Thyroid gland (tissue), 4 donors: ENCODE measurements at places on chromosomes 4 and X. TPM values are rescaled to one million over a fixed set of nuclear protein-coding genes. Genes with fewer than 3 reads are reported as not detected.

DNA sequence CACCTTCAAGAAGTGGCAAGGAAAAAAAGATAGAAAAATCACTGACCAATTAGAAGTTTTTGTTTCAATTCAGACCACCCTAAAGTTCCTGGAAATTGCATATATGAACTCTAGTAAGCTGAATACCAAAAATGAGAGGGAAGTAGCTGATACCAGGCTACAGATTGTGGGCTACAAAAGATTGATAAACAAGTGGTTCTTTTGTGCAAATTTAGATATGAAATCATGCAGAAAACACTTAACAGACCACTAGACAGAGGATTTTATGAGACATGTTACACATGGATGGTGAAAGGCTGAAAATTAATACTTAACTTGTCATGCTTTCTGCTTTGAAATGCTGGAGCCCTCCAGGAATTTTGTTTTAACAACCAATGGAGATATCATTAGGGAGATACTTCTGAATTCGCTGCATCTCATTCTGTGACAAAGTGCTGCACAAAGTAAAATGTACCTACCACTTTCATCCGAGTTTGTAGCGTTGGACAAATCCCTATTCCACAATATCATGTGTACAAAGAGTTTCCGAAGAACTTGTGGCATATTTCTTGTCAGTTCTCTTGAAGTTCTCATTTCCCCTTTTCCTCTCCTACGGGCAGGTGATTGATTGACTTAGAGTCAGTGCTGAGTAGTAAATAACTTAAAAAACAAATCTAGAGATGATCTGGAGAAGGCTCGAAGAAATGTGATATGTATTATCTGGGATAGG is 235.0 kb downstream of the PALLD start:
- no peak overlapping the region for H3K4me3 ChIP-seq
- H3K36me3 ChIP-seq, result no peaks in the 10 kb centered on the region
- H3K4me1 ChIP-seq, result peaks cover 45% of the 10 kb centered on the region
- H3K27me3 ChIP-seq, result no peaks in the 10 kb centered on the region
- H3K27ac ChIP-seq, result peak overlapping the region; percentile 48
- DNase-seq, result no peak

GRCh38 chr4:174099712-174100111 is 183.8 kb downstream of the FBXO8 start:
- no peaks in the 10 kb centered on the region for H3K36me3 ChIP-seq
- no peak overlapping the region for H3K27ac ChIP-seq
- no peak for DNase-seq
- H3K4me1 ChIP-seq, result no peaks in the 10 kb centered on the region

KLB gene
- total RNA-seq, result not detected

GRCh38 chrX:37378830-37379229 is 29.7 kb downstream of the PRRG1 start:
- no peaks in the 10 kb centered on the region for H3K27me3 ChIP-seq
- H3K36me3 ChIP-seq, result no peaks in the 10 kb centered on the region
- peaks cover 23% of the 10 kb centered on the region for H3K4me1 ChIP-seq

GPR50 gene
- total RNA-seq, result not detected

OTUD6A gene
- not detected for total RNA-seq

LCORL gene
- 45.9 TPM for total RNA-seq

- H3K27ac ChIP-seq, result no peak overlapping the region
- H3K36me3 ChIP-seq, result no peaks in the 10 kb centered on the region
- no peak overlapping the region for H3K4me3 ChIP-seq
- H3K4me1 ChIP-seq, result no peaks in the 10 kb centered on the region
- no peaks in the 10 kb centered on the region for H3K27me3 ChIP-seq
Observed at GRCh38 chr4:74545448-74545847, 100.5 kb downstream of the AREG start.

- no peaks in the 10 kb centered on the region for H3K36me3 ChIP-seq
- DNase-seq, result no peak
- H3K4me1 ChIP-seq, result no peaks in the 10 kb centered on the region
- no peak overlapping the region for H3K4me3 ChIP-seq
- no peak overlapping the region for H3K27ac ChIP-seq
- H3K27me3 ChIP-seq, result no peaks in the 10 kb centered on the region
Observed at GRCh38 chr4:109746728-109747127, 16.9 kb upstream of the PLA2G12A start.

HMGN5 gene
- total RNA-seq, result 11.5 TPM

GRCh38 chr4:35246493-35246892 is 997.8 kb downstream of the ARAP2 start:
- no peak overlapping the region for H3K27ac ChIP-seq
- H3K27me3 ChIP-seq, result no peaks in the 10 kb centered on the region
- no peak for DNase-seq
- H3K4me1 ChIP-seq, result no peaks in the 10 kb centered on the region
- H3K4me3 ChIP-seq, result no peak overlapping the region
